ENCODE measurements at places on chromosomes 4 and X.

DNA sequence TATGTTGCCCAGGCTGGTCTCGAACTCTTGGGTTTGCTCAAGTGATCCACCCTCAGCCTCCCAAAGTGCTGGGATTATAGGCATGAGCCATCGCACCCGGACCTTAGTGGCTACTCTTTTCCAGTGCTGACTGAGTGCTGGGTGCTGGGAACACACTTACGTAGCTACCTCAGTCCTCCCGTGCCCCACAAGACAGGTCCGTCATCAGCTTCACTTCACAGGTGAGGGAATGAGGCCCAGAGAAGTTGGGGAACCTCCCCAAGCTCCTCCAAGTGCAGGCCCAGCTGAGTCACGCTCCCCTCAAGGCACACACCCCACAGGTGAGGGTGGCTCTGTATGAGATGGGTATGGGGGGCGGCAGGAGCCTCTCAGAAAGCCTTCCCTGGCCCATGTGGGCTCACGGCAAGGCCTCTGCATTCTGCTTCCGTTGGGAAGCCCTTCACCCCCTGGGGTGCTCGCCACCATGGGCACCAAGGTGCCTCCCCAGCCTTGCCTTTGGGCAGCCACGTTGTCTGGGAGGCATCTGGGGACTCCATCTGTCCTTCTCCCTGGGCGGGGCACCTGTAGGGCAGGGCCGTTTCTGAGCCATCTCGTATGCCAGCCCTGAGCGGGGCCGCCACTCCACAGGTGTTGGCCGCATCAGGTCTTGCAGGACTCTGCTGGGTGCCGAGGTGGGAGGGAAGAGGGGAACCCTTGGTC, 28.4 kb downstream of the NSG1 start:
- no peak for DNase-seq

DNA sequence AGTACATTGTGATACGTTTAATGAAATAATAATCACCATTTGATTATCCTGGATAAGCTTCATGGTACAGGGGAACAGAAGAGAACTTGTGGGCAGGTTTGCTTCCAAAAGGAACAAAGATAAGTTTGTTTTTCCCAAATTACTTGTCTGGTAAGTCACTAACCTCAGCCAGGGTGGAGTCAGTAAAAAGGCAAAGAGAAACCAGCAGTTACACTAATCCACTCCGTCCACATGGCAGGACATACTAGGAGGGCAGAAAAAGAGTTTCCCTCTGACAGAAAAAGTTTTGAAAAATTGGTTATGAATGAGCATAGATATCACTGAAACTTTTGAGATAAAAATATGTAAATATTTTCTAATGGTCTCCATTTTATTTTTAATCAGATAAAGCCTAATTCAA, 285.9 kb downstream of the IL15 start:
- no peak for DNase-seq

DNA sequence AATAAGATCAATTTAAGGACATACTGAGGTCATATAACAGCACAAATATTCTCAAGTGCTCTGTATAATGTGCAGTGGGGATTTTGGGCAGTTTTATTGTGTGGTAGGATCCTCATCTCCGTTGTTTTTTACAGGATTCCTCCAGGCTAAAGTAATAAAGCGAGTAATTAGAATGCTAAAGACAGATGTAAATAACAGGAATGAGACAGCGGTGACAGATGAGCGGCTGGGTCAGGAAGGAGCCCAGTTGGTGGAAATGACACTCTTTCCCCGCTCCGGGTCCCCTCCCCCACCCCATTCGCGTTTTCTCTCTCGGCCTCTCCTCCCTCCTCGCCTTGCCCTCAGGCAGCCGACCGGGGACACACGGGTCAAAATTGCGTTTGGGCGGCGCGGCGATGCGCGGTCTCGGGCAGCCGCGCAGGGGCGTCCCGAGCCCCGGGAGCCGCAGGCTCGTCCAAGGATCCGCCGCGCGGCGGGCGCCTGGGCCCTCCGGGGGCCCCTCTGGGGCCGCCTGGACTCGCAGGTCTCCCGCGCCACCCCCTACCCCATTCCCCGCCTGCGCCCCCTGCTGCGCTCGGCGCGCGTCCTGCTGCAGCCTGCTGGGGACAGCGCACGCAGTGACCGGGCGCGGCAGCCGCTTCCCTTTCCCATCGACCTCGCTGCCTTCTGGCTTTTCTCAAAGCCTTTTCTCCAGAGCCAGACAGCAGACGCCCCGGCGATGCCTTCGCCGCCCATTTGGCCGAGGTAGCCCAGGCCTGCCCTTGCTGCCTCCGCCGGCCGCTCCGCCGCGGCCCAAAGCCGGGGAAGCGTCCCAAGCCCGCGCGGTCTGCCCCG, 16.2 kb downstream of the POU4F2 start:
- DNase-seq: no peak

DNA sequence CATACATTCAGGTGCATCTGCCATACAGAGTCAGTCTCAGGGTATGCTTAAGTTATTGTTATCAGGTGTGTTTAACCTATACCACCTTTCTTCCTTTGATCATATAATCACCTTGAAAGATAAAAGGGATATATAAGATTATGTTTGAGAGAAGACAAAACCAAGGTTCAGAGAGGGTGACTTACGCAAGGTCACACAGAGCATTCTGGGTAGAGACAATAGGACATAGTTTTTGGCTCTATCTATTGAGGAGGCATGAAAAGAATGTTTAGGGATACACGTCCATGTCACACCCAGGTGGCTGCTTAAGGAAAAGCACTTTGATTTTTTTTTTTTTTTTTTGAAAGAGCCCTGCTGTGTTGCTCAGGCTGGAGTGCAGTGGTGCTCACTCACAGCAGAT, 327.1 kb upstream of the RPS6KA3 start:
- DNase-seq: no peak

DNA sequence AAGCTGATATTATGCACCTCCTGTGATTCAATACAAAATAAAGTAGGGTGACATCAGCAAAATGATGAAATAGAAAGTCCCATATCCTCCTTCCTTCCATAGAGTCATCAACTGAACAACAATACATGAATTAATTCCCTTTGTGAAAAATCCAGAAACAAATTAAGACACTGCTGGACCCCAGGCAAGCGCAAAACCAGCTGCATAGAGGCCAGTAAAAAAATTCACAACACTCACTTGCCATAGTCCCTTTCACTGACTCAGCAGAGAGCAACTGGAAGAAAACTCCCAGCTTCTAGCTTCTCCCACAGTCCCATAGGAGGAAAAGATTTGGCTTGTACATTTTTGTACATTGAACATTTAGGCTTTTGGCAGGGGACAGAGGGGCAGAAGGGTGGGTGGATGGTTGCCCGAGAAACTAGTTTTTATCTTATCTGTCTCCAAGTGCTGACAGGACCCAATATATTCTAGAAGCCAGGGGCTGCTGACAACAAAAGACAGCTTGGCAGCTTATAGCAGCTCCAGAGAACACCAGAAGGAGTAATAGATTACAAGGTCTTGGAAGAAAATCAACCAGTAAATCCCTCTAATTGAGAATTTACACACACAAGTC, 124.6 kb downstream of the NDST3 start:
- DNase-seq: no peak

- no peak for DNase-seq
Measured at GRCh38 chr4:66197451-66197850, 527.2 kb upstream of the EPHA5 start.

- DNase-seq: no peak
Measured at GRCh38 chr4:151099976-151100417, 569 bp downstream of the RPS3A start.

- no peak for DNase-seq
Measured at GRCh38 chr4:80144676-80145470, 52.4 kb upstream of the PRDM8 start.

- no peak for DNase-seq
Measured at GRCh38 chr4:128770807-128771206, 38.7 kb upstream of the JADE1 start.

- DNase-seq: no peak
Measured at GRCh38 chrX:12951595-12951975, 23.3 kb upstream of the TMSB4X start.

DNA sequence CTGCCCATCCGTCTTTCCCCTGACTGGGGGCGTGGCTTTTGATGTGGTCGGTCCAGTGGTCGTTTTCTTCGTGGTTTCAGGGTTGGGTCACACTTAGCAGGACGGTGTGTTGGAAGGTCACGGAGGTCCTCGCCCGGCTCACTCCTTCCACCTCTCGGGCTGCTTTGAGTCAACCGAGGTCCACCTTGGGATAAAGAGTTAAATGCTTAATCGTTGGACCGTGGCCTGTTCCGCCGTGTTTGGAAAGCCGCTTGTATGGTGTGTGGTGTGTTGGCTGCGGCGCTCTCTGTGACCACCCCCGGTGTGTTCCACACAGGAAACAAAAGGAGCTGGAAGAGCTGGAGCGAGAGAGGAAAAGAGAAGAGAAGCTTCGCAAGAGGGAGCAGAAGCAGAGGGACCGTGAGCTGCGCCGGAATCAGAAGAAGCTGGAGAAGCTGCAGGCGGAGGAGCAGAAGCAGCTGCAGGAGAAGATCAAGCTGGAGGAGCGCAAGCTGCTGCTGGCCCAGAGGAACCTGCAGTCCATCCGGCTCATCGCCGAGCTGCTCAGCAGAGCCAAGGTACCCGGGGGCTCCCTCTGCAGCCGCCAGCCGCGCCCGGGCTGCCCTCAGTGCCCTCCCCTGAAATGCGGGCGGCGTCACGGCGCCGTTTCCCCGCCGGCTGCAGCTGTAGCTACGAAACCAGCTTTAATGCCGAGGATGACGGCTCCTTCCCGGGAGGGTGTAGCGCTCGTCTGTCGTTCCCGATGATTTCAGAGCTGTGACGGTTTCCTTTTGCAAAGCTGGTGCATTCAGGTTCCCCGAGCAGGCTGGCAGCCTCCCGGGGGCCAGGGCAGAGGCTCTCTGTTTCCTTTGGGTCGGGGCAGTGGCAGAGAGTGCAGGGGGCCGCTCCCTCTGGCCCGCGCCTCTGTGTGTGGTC, 7.7 kb downstream of the AKAP17A start:
- DNase-seq: no peak

DNA sequence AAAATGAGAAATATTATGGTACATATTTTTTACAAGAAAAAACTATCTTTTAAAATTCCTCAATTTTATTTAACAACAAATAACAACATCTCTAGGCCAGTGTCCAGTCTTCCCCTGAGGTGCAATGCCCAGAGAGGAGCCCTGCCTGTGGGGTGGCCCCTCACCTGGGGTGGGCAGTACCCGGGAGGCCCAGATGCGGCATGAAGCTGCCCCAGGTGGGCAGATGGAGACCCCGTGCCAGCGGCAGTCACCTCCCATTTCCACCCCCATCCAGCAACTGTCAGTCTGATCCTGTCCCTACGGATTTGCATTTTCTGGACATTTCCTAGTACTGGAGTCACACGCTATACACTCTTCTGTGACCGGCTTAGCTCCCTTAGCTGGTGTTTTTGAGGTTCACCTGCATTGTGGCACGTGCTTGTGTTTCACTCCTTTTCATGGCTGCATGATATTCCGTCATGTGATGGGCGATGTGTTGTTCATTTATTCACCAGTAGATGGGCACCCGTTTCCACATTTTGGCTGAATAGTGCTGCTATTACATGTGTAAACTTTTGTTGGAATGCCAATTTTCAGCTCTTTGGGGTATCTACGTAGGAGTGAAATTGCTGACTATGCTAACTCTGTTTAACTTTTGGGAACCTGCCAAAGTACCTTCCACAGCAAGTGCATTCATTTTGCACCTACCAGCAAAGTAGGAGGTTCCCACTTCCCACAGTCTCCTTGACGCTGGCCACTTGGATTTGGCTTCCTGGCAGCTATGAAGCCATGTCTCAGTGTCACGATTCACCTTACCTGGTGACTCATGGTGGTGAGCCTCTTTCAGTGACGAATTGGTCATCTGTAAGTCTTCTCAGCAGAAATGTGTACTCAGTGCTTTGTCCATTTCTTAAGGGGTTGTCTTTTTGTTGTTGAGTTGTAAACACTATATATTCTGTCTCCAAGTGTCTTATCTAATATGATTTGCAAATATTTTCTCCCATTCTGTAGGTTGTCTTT, 11.7 kb upstream of the MAEA start:
- DNase-seq: no peak

DNA sequence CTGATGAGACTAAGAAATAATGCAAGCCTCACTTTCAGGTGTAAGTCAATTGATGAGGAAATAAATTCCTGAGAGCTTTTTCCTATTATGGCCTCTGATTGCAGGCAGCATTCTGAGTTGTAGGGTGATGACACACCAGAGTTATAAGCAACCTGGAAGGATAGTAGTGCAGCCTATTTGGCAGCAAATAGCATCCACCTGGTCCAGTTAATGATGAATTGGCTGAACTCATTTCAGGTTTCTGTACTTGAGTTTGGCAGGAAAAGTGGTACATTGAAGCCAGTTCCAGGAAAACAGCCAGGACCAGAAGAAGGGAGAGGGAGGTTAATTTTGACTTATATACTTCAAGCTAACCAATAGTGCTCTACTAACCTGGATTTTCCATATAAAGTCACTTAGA, 316.8 kb downstream of the NAF1 start:
- no peak for DNase-seq

GRCh38 chr4:20317424-20317985, 65.8 kb downstream of the SLIT2 start:
- DNase-seq: no peak

- no peak for DNase-seq
Measured at GRCh38 chr4:167435786-167436185, 201.5 kb upstream of the SPOCK3 start.

GRCh38 chr4:7539659-7540058, 104.9 kb upstream of the PSAPL1 start:
- DNase-seq: peak; percentile 1

DNA sequence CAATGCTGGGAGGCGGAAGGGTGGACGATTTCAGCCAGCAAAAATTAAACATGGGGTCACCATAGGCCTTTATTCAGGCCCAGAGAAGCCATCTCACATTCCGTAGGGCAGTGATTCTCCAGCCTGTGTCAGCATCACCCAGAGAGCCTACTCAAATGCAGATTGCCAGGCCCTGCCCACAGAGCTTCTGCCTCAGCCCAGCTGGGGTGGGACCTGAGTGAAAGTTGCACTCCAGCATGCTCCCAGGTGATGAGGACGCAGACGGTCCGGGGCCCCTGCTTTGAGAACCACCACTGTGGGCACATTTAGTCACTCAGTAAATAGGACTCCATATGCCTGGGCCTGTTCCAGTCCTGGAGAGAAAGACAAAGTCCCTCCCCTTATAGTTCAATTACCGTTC, 12.4 kb upstream of the C4orf50 start:
- no peak for DNase-seq

DNA sequence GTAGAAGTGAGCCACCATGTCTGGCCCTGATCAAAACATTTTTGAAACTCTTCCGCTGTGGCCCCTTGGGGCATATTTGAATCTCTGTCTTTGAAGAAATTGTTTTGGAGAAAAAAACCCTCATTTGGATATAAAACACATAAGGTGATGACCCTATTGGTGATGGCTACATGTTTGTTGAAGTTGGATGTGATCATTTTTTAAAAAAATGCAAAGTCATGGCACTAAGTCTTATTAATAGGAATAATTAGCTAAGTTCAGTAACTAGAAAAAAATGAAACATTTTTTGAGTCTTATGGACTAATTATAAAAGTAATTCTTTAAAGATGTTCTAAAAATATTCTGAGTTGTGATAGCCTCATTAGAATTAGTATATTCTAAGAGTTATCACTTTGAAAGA, 17.9 kb upstream of the BBS7 start:
- no peak for DNase-seq

DNA sequence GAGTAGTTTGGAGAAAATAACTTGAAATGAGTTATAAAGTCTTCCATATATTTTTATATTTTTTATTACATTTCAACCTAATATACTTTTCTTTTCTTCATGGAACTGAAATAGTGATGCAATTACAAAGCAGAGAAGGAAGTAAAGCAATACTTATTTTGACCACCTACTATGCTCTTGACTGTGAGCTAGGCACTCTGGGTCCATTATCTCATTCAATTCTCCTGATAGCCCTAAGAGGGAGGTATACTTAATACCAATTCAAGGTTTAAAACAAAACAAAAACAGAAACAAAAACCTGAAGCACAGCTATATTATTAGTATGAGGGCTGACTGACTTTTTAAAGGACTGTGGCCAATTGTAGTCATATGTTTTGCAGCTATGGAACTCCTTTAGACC, 193.5 kb downstream of the MAD2L1 start:
- no peak for DNase-seq

Measured in stimulated activated CD4-positive, alpha-beta T cell treated with anti-CD3 and anti-CD28 coated beads, Interleukin-1b, Interleukin-23, amount 100 ng/mL, for 24 hours (primary cell).